GM03348 (cell line): ENCODE measurements at places on chromosomes 5 and 9.

- no peak for DNase-seq
These were observed 373.5 kb downstream of the KIAA0825 start for GRCh38 chr5:94244921-94245320.

- DNase-seq, result peak; percentile 24
These were observed 1.3 kb downstream of the HINT2 start for GRCh38 chr9:35813434-35814105.

GRCh38 chr5:172106511-172107356, 81.3 kb downstream of the STK10 start:
- peak; percentile 77 for DNase-seq

- peak; percentile 7 for DNase-seq
These were observed 61.4 kb upstream of the RANBP6 start for GRCh38 chr9:6076851-6077250.

GRCh38 chr5:14364096-14364495, 217.5 kb upstream of the OTULINL start:
- DNase-seq, result no peak

DNA sequence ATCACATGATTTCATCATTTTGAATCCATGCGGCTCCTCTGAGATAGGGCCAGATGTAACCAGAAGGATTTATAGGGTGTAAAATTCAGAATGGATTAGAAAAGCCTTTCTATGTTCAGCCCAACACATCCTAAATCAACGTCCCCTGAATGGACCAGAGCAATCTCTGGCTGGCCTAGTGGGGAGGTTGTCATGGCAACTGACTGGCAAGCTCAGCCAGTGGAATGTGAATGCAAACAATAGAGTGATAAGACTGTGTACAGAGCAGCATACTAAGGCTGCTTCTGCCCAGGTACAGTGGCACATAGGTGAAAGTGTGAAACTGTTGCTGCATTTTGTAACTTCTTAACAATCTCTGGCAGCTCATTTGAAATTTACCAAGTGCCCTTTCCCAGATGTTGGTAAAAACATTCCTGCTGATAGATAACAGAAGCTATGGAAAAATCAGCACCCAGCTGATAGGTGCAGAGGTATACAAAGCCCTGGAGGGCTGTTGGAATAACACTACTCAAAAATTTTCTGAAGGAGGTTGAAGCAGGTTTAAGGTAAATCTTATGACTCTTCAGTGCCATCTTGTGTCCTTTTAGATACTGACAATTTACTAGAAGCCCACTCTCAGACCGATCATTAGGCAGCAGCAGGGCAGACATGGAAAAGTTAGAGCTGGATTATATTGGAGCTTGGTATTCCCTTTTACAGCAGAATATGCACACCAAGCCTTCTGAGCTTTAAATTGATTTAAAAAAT, 267.2 kb downstream of the RAB3C start:
- DNase-seq, result peak; percentile 33

GRCh38 chr9:14899042-14899814, 11.0 kb downstream of the FREM1 start:
- no peak for DNase-seq

DNA sequence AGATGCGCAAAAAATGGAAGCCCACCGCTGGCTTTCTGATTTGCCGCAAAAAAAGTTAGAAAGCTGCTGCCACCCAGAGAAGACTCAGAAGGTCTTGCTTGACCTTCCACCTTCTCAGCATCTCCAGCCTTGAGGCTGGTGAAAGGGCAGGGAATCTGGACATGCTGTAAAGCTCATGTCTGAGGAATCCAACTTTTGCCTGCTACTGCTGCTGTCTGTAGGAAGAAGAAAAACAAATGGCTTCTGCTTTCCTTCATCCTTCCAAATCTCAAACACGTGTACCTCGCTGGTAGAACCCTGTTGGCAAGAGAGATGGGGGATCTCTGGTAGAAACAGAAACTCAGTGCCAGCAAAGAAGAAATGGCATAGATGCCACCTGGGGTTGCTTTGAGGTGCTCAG, 10.2 kb downstream of the TJP2 start:
- DNase-seq, result no peak

GRCh38 chr5:87845734-87846133, 422.9 kb downstream of the TMEM161B start:
- DNase-seq, result no peak

DNA sequence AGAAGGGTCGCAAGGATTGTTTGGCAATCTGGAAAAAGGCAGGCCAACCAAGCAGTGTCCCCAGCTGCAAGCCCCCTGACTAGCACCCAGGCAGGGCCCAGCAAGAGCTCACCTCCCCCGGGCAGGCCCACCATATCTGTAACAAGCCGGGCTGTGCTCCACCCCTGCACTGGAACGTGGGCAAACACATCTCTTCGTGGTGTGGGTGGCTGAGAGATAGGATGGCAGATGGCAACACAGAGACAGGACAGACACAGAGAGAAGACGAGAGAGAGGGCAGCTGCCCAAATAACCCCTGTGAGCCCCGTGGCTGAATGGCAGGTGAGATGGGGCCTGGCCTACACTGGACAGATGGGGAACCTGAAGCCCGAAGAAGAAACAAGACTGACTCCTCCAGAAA, 9.4 kb downstream of the BBLN start:
- no peak for DNase-seq

DNA sequence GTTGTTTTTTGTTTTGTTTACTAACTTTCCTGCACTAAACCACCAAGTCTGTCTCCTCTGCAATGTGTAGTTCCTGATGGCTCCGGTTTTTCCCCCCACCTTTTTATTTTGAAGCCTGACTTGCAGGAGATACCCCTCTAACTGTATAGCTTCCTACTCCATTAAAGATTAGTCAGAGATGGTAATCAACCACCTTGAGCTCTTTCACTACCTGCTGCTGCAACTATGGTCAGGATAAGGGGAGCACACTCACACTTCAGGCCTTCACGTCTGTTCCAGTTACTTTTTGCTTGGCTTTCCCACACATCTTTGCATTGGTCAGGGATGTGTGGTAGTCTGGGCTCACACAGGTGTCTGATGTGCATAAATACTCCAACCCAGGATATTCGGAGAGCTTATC, 63.4 kb downstream of the NR6A1 start:
- no peak for DNase-seq

- no peak for DNase-seq
These were observed 149.0 kb downstream of the TMEM161B start for GRCh38 chr5:88119535-88120125.

DNA sequence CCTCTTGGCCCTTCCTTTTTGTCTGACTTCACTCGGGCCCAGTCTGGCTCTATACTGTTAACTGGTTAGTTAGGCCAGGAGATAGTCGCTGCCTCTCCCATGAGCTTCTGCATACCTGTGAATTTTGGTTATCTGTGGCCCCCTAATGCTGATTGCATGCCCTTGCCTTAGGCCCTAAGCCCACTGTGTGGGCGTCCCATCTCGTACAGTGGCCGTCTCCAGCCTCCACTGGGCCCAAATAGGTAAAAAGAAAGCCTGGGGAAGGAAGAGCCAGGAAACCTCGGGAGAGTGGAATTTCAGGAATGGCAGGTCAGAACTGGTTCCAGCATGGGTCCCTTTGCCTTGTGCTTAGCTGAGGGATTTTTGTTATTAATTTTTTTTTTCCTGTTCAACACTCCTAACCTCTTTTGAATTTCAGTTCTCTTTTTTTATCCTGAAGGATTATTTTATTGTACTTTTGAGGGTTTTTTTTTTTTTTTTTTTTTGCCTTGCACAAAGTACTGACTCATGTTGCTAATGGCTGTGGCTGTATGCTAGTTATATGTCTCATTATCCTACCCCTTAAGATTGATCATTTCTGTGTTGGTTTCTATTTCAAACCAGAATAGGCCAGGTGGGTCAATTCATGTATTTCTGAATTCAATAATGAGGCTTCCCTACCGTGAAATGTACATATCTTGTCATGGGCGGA, 3.4 kb downstream of the PRRC2B start:
- no peak for DNase-seq

- DNase-seq, result no peak
These were observed 177.3 kb upstream of the C9orf72 start for GRCh38 chr9:27750566-27750965.

DNA sequence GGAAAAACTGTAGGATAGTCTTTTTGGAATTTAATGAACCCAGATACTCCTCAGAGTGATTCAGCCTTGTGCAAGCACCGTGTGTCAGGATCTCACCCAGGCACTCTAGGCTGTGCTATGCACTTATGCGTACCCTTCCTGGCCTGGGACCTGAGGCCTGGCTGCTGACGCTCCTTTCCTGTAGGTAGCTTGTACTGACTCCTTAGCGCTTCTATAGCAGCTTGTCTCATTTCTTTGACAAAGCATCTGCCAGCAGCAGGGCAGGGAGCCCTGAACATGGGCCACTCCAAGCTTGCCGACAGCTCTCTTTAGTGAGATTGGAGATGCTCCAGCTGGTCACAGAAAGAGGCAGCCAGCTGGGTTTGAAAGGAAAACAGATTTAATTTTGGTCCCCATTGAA, 147.3 kb downstream of the SGCD start:
- DNase-seq, result peak; percentile 35

GRCh38 chr9:137879566-137880150, 2.1 kb downstream of the CACNA1B start:
- no peak for DNase-seq

- DNase-seq, result peak; percentile 92
These were observed 19.2 kb downstream of the GSN start for GRCh38 chr9:121286973-121287741.
